Eye (tissue), 1 donor: ENCODE measurements at places on chromosomes 12 and 14.

DNA sequence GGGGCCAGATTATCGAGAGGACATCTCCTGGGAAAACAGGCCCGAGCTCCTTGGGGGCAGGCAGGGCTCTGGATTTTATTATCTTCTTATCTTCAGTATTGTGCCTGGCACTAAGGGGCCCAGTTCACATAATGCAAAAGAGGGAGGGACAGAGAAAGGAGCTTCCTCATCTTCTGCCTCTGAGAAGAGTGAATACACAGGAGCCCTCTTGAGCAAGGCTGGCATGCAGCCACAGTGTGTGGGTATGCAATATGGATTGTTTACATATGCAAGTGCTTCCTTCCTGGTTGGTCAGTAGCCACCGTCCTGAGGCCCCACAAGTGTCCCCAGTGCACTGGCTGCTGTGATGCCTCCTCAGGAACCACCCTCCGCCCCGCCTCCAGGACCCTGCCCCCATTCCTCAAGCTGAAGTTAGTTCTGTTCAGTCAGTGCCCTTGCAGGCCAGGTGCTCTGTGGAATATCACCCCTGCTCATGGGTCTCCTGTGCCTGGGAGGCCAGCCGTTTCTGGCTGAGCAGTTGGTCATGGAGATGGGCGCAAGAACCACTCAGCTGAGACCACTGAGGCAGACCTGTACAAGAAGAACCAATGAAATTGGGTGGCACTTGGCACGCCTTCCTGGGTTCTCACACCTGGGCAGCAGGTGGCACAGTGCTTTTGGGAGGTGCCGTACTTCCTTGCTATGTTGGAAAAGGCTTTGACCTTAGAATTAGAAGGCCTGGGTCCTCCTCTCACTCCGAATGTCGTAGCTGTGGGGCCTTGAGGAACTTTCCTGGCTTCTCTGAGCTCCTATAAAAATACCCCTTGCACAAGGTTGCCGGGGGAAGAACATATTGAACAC is 35.1 kb upstream of the ACTN1 start:
- DNase-seq: no peak

DNA sequence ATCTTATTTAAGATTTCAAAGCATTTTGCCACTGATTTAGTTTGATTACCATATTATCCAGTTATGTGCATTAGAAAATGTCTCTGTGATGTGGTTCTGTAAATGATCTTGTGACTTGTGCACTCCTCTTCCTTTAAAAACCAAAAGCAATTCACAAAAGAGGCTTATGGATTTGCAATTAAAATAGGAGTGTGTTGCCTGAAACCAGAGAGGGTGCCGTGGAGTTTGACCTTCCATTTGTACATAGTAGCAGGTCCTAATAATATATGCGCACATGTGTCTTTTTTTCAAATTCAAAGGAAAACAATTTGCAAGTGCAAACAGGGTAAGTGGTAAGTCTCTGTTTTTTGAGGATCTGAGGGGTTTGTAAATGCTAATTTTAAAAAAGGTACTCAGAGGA is 470.9 kb downstream of the VRK1 start:
- DNase-seq: no peak

GRCh38 chr14:90979515-90979914 is 80.9 kb downstream of the RPS6KA5 start:
- peak; percentile 20 for DNase-seq

DNA sequence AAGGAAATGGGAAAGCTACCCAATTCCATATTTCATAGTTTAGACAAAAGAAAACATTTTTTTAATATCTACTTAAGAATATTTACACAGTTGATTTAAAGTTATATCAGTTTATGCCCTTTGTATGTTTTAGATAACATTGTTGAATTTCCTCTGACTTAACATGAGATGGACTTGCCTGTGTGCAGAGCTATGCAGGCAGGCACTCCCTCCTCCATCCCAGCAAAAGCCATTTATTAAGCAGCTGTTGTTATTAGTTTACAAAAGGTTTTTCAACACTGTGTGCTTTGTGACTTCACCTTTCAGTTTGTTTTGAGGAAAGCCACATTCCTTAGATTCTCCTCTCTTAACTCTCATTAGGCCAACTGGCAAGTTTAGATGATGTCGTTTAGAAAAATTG is 337.5 kb upstream of the PDE3A start:
- no peak for DNase-seq

DNA sequence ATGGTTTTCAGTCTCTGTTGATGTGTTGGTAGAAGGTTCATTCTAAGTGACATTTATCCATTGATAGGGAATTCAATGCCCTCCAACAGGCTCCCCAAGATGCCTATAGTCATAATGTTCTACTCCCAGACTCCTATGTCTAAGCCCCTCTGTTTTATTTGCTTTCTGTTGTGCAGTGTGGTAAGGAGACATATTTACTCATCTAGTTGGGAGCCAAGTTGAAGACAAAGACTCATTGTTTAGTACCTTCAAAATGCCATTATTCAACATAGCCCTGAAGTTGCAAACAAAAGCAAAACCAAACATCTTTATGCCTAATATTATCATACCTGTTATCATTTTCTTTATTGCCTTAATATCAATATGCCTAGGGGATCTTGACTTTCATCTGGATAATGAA is 302.1 kb downstream of the RMST start:
- DNase-seq: no peak

DNA sequence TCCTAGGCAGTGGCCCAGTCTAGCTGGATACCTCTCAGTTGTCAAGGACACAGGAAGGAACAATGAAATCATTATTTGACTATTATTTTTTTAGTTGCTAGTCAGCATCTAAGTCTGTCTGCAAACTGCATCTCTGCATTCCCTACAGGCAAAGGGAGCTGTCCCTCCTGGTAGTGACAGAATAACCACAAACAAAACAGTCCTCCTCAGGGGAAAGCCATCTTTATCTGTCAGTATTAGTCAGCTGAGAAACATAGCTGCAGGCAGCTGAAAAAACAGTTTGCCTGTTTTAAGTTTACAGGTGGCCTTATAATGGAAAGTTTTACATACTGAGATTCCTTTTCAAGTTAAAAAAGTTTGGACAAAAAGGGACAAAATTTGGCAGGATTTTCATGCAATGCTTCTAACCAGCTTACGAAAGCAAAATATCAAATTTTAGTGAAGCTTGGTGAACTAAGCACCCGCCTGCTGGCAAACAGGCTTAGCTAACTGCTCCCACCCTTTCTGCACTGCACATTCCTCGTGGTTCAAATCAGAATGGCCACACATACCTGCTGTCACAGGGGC is 29.5 kb downstream of the SLC25A21 start:
- DNase-seq: peak; percentile 9

DNA sequence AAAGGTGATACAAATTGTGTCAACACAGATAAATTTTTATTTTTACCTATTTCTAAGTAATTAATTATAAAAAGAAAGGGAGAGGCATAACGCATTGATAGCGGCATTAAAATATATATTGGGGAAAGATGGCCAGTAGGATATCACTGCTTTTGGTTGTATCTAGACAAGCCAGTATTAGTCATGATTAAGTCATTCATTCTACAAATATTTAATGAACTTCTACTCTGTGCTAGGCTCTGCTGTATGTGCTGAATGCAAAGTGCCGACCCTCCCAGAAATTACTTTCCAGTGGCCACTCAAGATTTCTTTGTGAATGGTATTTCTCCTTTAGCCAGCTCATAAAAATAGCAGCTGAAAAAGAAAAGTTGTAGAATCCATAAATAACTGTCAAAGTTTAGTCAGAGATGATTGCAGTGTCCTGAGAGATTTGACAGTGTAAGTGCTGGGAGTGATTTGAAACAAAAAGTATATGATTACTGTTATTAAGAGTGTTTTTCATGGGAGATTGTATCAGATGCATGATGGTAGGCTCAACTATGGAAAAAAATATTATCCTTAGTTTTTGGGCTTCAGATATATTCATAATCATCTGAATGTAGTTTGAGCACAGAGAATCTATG is 133.2 kb downstream of the MGAT4C start:
- DNase-seq: no peak

- no peak for DNase-seq
Measured at GRCh38 chr12:93122569-93123091, 193.5 kb upstream of the EEA1 start.

DNA sequence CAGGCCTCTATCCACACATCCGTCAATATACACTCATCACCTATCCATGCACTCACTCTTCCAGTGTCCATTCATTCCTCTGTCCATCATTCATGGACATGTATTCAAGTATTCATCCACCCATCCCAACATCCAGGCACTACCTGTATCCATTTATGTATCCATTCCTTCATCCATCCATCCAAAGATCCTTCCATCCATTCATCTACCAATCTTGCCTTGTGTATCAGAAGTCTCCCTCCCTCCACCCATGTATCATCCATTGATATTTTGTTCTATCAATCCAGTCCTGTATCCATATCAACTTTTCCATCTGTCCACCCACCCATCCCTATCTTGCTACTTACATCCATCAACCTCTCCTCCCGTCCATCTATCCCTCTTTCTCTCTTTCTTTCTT is 4.0 kb downstream of the BEGAIN start:
- no peak for DNase-seq
